Thymus (tissue), 14 donors: ENCODE measurements at places on chromosomes 16 and 17. TPM values are rescaled to one million over a fixed set of nuclear protein-coding genes. Genes with fewer than 3 reads are reported as not detected.
A peak's percentile ranks its signal among the peaks of the same experiment; 100 is the strongest.

DNA sequence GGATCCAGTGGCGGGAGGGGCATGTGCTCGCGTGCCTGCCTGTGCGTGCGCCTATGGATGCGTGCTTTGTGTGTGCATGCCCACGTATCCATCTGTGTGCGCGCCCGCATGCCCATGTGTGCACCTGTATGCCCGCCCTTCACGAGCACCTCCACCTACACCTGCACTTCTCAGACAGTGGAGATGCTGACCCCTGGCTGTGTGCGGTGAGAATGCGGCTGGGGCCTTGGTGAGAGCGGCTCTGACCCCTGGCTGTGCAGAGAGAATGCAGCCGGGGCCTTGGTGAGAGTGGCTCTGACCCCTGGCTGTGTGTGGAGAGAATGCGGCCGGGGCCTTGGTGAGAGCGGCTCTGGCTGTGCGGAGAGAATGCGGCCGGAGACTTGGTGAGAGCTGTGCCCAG, 33.9 kb downstream of the AXIN1 start:
- no peak overlapping the region for H3K27ac ChIP-seq
- no peak overlapping the region for H3K4me3 ChIP-seq
- peaks cover 33% of the 10 kb centered on the region for H3K36me3 ChIP-seq
- H3K27me3 ChIP-seq: no peaks in the 10 kb centered on the region
- no peak for DNase-seq

- no peaks in the 10 kb centered on the region for H3K27me3 ChIP-seq
- no peak for DNase-seq
- no peaks in the 10 kb centered on the region for H3K36me3 ChIP-seq
- no peaks in the 10 kb centered on the region for H3K4me1 ChIP-seq
- no peak overlapping the region for H3K27ac ChIP-seq
Measured at GRCh38 chr16:54443352-54443751, 156.8 kb upstream of the IRX3 start.

- peaks cover 18% of the 10 kb centered on the region for H3K27me3 ChIP-seq
- no peak for DNase-seq
- no peak overlapping the region for H3K27ac ChIP-seq
- H3K36me3 ChIP-seq: no peaks in the 10 kb centered on the region
- no peak overlapping the region for H3K4me3 ChIP-seq
Measured at GRCh38 chr17:43645765-43646481, 15.8 kb downstream of the MEOX1 start.

- H3K27me3 ChIP-seq: no peaks in the 10 kb centered on the region
- DNase-seq: no peak
- no peaks in the 10 kb centered on the region for H3K36me3 ChIP-seq
- H3K27ac ChIP-seq: no peak overlapping the region
Measured at GRCh38 chr16:51731160-51731559, 580.1 kb upstream of the SALL1 start.

DNA sequence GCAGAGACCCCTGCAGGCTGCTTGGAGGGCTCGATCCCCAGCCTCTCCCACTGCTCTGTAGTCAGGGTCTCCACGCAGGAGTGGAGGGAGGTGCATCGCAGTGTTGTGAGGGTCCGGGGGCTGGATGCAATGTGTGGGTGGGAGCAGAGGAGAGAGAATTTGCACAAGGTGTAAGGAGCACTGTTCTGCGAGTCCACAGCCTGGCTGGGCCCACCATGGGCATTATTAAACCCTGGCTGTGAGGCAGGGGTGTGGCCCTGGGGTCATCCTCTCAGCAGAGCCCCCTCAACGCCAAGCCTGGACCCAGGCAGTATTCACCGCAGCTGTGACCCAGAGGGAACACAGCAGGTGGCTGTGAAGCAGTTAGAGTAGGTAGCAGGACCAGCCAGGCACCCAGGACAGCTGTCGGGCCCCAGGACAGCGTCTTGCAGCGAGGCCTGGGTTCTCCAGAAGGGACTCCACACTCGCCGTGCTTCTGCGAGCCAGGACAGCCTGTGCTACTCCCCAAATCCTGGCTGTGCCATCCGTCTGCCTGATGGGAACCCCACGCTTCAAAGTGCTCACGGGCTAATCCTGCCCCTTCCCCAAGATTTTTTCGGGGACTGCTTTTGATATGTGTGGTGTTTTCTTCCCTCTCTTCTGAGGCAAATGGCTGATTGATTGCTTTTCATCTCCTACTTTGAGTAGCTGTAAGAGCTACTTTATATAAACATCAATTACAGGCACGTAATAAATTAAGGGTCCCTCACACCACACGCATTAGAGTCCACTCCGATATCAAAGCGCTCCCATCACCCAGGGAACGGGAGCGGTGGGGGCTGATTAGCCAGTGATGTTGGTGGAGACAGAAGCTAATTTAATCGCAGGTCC, 100.9 kb upstream of the GSE1 start:
- DNase-seq: no peak
- peaks cover 15% of the 10 kb centered on the region for H3K4me1 ChIP-seq
- H3K4me3 ChIP-seq: no peak overlapping the region
- no peak overlapping the region for H3K27ac ChIP-seq
- peaks cover 2% of the 10 kb centered on the region for H3K27me3 ChIP-seq

- peaks cover 4% of the 10 kb centered on the region for H3K36me3 ChIP-seq
- H3K27me3 ChIP-seq: peaks cover 38% of the 10 kb centered on the region
- H3K4me1 ChIP-seq: peaks cover 6% of the 10 kb centered on the region
- peak overlapping the region; percentile 46 for H3K4me3 ChIP-seq
- no peak overlapping the region for H3K27ac ChIP-seq
Measured at GRCh38 chr17:35345926-35346771, 27.3 kb downstream of the SLFN11 start.

DNA sequence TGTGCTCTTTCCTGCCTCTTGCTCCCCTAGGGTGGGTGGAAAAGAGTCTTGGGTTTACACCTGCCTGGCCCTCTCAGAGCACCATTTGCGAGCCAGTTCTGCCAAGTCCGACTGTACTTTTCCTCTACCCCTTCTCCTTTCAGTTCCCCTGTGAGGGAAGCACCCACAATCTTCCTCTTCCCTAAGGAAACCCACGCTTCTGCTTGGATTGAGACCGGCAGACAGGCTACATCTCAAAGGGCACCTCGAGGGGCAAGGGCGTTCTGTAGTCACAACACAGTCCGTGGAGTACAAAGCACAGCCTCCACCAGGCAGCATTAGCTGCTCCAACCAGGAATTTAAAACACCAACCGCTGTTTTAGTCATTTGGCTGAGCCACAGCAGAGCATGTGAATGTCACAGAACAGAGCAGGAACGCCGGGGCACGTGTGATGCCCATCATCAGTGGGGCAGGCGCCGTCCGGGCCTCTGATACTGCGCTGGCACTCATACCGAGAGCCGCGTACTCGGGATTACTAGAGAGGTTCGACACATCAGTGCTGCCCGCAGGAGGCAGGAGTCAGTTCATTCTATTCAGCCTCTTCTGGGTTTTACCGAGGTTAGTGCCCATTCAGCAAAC, 13.7 kb upstream of the MNT start:
- H3K4me1 ChIP-seq: no peaks in the 10 kb centered on the region
- no peak overlapping the region for H3K4me3 ChIP-seq
- H3K27me3 ChIP-seq: no peaks in the 10 kb centered on the region

MRPL28 gene
- 64.2 TPM for total RNA-seq

ABCC3 gene
- total RNA-seq: 1.8 TPM

DNA sequence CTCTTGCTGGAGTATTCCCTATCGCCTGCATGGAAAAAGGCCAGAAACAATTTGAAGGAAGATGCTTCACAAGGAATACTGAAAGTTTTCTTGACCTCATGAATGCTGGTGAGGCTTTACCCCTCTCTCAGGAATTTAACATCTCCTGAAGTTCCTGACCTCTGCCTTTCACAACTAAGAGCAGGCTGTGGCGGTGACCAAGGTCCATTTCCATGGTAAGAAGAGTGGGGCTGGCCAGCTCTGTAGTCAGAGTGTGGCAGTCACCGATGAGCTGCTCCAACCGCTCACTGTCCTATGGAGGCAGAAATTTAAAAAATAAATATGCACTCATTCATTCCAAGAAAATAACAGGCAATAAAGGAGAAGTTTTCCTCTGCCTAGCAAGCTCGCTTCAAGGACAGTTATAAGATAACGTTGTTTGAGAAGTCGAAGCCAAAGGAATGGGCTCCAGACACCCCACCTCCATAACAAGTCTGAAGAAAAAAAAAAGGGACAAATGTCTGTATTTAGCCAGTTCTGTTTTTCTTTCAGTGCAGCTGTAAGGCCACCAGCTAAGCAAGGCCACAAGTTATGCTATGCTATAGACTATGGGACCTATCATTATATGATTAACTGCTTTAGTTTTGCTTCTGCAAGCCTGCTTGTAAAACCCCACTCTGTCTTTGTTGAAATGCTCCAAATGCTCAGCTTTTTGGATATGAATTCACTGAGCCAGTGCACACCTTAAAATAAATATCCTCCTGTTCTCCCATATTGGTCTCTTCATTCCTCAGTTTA, 6.0 kb upstream of the CCL4L2 start:
- H3K27ac ChIP-seq: no peak overlapping the region
- H3K4me1 ChIP-seq: no peaks in the 10 kb centered on the region
- no peak for DNase-seq
- H3K36me3 ChIP-seq: no peaks in the 10 kb centered on the region
- no peaks in the 10 kb centered on the region for H3K27me3 ChIP-seq

DNA sequence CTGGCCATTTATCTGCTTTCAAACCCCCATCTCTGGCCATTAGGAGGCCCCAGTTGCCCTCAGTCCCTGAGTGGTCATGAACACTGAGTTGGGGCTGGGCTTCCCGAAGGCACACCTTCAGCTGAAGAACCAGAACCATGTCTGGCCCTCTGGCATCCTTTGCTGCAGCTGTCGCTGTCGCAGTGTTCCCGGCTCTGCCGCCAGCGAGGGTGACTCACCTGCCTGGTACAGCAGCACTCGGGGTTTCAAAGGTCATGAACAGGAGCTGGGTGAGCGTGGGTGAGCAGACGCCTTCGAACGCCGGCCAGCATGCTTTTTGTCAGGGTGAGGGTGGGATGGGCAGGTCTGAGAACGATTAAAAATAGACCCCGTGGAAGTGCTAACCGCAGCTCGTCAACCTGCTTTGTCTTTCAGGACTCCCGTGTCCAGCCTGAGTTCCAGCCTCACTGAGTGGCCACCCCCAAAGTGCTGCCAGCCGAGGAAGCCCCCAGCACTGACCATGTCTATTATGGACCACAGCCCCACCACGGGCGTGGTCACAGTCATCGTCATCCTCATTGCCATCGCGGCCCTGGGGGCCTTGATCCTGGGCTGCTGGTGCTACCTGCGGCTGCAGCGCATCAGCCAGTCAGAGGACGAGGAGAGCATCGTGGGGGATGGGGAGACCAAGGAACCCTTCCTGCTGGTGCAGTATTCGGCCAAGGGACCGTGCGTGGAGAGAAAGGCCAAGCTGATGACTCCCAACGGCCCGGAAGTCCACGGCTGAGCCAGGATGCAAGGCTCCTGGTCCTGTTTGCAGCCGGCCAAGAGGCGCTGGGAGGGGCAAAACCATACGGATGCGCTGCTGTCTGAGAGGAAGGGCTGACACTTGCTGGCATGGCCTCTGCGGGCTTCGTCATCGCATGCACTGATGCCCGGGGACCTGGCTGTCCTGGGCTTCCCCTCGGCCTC, 7.6 kb downstream of the SNN start:
- no peak overlapping the region for H3K4me3 ChIP-seq
- H3K27me3 ChIP-seq: no peaks in the 10 kb centered on the region
- DNase-seq: no peak
- peaks cover 17% of the 10 kb centered on the region for H3K4me1 ChIP-seq
- H3K27ac ChIP-seq: no peak overlapping the region
- H3K36me3 ChIP-seq: peaks cover 65% of the 10 kb centered on the region

MRPL27 gene
- total RNA-seq: 69.2 TPM

DNA sequence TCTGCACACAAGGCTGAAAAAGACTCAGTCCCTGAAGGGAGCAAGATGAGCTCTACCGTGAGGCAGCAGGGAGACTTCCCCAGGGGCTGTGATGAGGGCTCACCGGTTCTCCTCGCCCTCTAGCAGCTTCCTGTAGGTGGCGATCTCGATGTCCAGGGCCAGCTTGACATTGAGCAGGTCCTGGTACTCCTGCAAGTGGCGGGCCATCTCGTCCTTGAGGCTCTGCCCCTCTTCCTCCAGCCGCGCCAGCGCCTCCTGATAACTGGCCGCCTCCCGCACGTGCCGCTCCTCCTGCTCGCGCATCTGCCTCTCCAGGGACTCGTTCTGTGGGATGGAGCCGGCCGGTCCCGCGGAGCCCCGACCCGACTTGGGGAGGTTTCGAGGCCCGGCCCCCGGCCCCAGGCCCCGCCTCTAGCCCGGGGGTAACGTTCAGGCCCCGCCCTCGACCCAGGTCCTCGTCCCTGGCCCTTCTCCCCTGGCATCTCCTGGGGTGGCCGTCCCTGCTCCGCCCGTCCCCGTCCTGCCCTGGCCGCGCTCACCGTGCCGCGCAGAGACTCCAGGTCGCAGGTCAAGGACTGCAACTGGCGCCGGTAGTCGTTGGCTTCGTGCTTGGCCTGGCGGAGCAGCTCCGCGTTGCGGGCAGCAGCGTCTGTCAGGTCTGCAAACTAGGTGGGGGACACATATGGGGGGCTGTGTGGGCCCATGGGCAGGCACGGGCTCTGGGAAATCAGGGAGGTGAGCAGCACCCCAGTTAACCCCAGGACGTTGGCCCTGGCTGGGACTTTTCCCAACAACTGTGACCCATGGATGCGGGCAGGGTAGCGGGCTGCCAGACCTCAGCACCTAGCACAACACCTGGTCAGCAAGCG, 3.9 kb downstream of the GFAP start:
- H3K27ac ChIP-seq: no peak overlapping the region
- H3K4me1 ChIP-seq: no peaks in the 10 kb centered on the region
- no peak overlapping the region for H3K4me3 ChIP-seq

- DNase-seq: no peak
- H3K4me1 ChIP-seq: no peaks in the 10 kb centered on the region
- peaks cover 13% of the 10 kb centered on the region for H3K36me3 ChIP-seq
- no peak overlapping the region for H3K27ac ChIP-seq
Measured at GRCh38 chr17:1033503-1033902, 36.6 kb downstream of the TIMM22 start.

DNA sequence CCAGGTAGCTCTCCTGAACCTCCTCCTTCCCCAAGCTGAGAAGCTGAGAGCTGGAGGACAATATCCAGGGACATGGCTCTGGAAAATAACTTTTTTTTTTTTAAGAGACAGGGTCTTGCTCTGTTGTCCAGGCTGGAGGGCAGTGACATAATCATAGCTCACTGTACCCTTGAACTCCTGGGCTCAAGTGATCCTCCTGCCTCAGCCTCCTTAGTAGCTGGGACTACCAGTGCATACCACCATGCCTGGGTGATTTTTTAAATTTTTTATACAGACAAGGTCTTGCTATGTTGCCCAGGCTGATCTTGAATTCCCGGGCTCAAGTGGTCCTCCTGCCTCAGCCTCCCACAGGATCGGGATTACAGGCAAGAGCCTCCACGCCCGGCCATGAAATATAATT, 6.2 kb downstream of the SLC46A1 start:
- no peak overlapping the region for H3K27ac ChIP-seq
- no peak for DNase-seq
- peaks cover 11% of the 10 kb centered on the region for H3K27me3 ChIP-seq
- H3K36me3 ChIP-seq: no peaks in the 10 kb centered on the region
- no peaks in the 10 kb centered on the region for H3K4me1 ChIP-seq
- H3K4me3 ChIP-seq: no peak overlapping the region

HAS3 gene
- total RNA-seq: 0.09 TPM

- no peaks in the 10 kb centered on the region for H3K4me1 ChIP-seq
- H3K4me3 ChIP-seq: no peak overlapping the region
- no peaks in the 10 kb centered on the region for H3K27me3 ChIP-seq
- H3K27ac ChIP-seq: no peak overlapping the region
- H3K36me3 ChIP-seq: no peaks in the 10 kb centered on the region
Measured at GRCh38 chr16:77963185-77964044, 58.9 kb upstream of the CLEC3A start.

GRCh38 chr16:3173892-3174617, 13.9 kb upstream of the OR1F1 start:
- H3K27me3 ChIP-seq: peaks cover 80% of the 10 kb centered on the region
- H3K4me3 ChIP-seq: no peak overlapping the region
- H3K27ac ChIP-seq: no peak overlapping the region
- peaks cover 17% of the 10 kb centered on the region for H3K4me1 ChIP-seq
- DNase-seq: no peak
